ENCODE measurements at places on chromosomes 7 and 10.
A peak's percentile ranks its signal among the peaks of the same experiment; 100 is the strongest.

DNA sequence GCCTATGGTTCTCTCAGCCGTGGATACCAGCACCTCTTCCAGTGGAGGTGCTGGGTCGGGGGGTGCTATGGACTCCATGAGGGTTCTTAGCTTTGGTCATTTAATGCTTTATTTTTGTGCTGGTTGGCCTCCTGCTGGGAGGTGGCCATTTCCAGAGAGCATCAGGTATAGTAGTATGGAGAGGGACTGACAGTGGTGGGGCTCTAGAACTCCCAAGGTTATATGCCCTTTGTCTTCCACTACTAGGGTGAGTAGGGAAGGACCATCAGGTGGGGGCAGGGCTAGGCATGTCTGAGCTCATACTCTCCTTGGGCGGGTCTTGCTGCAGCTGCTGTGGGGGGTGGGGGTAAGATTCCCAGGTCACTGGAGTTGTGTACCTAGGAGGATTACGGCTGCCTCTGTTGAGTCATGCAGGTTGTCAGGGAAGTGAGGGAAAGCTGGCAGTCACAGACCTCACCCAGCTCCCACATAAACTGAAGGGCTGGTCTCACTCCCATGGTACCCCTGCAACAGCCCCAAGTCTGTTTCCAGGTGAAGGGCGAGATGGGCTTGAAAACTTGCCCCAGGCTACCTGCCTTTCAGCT, 763.2 kb upstream of the LRRTM3 start:
- no peak for DNase-seq

- no peak for DNase-seq
These were observed 725.8 kb downstream of the PARD3 start for GRCh38 chr10:34089253-34089652.

GRCh38 chr10:48279081-48279751, 4.7 kb upstream of the FRMPD2 start:
- DNase-seq, result no peak

DNA sequence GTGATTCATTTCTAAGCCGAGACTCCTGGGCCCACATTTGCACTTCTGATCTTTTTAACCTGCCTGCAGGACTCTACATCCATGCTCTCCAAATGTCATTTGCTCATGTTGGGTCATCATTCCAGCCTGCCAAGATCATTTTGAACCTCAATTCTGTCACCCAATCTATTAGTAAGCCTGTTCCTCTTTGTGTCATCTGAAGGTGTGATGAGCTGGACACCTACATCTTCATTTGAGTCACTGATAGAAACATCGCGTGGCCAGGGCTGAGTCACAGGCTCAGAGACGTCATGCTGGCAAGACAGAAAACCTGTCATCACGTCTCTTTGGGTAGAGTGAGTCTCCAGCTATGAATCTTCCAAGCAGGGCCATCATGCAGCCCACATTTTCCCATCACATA, 65.3 kb upstream of the SLF2 start:
- no peak for DNase-seq

DNA sequence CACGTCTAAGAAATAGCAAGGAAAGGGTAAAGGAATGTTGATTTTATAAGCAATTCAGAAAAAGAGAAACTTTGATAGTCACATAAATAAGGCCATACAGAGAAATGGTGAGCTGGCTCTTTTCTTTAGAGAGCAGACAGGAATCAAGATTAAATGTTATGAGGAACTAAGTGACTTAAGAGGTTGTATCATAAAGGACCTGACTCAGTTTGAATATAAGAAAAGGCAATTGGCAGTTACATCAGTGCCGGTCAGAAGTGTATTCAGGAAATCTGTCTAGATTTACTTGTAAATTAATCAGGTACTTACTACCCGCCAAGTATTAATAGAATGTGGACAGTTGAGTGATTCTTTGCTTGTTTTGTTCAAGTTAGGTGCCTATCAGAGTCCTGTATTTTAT, 2.1 kb downstream of the MRPL32 start:
- no peak for DNase-seq

DNA sequence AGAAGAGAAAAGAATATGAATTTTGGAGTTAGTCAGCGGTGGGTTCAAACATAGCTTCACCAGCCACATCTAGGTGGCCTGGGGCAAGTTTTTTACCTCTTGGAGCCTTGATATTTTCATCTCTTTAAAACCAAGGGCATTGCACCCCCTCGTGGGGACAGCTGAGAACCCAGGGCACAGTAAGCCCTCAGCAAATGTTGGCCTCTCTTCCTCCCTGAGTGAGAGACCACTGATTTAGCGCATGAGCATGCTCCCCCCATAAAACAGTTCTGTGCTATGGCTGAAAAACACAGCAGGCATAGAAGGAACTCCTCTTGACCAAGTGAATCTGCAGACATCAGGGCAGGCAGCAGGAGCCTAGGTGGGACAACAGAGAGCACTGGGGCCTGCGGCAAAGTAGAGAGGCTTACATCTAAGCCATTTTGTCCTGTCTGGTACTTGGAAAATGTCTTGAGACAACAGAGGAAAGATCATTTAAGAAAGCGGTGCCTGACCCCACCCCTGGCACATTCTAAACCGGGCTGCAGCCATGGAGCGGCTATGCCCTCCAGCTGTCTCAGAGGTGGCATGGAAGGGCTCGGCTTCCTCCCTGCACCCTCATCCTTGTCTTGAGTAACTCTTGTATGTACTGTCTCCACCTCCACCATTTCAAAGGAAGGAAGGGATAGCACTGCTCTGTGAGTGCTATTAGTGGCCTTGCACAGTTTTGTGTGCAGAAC, 94.7 kb downstream of the ARHGAP22 start:
- DNase-seq, result peak; percentile 15

- DNase-seq, result no peak
These were observed 126.1 kb upstream of the AGR3 start for GRCh38 chr7:17007841-17008240.

DNA sequence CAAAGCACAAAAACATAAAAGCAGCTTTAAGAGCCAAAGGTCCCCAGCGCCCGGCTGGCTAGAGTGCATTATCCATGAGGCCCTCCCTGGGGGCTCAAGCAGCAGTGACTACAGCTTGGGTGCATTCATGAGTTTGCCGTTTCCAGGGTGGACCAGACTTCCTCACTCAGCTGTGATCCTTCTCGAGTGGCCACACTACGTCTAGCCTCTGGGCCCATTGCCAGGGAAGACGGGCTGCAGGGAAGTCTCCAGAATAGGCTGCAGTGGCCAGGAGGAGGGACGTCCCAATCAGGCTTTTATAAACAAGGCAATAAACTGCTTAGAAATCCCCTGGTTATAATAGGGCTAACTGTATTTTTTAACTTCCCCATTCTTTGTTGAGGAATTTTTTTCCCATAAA, 89.4 kb upstream of the C1QL3 start:
- no peak for DNase-seq

DNA sequence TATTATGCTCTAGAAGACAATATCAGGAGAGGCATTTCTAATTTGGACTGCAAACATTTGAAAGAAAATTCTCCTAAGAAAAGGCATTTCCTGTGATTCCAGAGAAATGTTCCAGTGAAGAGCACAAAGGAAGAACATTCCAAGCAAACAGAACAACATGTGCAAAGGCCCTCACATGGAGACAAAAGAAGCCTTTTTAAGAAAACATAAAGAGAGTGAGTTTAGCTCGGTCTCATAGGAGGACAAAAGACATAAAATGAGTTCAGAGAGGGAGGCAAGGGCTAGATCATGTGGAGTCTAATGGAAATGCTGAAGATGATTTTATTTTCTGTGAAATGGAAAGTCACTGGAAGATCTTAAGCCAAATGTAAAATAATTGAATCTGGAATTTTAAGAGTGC, 269.8 kb upstream of the HGF start:
- DNase-seq, result no peak

DNA sequence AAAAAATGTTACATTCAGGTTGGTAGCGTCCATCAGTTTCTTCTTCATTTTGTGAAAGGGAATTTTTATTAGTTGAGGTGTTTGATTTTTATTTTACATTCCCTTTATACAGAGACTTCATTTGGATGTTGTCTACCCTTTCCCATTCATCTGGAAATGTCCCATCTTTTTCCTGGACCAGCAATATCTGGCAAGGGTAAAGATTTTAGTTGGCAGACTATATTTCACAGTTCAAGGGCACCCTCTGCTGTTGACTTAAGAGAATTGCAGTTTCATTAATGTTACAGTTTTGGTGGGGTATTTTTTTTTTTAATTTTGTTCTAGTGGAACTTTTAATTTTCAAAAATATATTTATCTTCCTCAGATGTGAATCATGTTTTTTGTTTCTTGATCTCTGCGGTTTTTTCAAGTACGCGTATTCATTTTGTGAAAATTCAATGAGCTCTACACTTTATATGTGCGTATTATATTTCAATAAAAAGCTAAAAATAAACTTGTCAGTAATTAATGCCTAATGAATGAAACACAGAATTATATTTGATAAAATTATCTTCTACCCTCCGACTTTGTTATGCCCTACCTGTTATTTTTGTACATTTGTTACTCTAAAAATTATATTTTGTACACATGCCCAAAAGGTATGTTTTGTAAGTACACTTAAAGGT, 97.9 kb upstream of the KLF14 start:
- DNase-seq, result peak; percentile 69

DNA sequence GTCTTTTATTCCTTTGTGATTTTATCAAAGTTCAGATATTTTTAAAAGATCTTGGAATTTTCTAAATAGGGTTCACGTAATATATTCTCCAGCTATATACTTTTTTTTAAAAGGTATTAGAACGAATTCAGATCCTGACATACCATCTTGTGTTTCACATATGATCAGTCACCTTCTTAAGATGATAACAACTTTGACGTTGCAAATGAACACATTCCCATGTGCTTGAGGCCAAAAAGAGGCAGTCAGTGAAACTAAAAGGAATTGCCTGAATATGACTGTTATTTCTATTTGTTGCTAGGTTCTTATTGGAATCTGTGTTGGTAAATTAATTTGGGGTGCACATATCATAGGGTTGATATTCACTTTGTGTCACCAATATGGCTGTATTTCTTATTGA, 310.1 kb downstream of the MDFIC start:
- DNase-seq, result no peak

DNA sequence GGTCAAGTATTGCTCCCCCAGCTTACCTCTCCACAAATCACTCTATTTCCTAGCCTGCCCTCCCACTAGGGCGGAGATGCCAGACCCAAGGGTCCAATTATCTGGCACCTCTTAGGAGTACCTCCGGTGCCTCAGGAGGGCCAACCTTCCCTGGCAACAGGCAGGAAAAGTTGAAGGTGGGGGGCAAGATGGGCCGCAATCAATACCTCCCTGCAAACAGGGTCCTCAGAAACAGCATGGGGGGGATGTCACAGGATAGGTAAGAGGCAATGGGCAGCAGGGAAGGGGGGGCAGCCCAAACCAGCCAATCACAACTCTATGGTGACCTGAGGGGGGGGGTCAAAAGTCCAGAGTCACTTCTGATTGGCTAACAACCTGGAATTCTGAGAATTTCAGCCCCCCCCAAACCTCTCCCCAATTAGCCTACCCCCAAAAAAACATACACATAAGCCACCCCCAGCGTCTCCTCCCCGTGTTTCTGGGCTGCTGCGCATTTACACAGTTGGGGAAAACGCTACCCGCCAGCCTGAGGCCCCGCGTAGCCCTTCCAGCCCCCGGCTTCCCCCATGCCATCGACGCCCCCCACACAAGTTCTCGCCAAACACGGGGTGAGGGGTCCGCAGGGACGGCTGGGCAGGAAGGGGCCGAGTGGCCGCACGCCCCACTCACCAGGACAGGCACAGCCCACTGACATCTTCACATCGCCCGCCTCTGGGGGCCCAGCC, 589 bp downstream of the LDB1 start:
- DNase-seq, result peak; percentile 81

DNA sequence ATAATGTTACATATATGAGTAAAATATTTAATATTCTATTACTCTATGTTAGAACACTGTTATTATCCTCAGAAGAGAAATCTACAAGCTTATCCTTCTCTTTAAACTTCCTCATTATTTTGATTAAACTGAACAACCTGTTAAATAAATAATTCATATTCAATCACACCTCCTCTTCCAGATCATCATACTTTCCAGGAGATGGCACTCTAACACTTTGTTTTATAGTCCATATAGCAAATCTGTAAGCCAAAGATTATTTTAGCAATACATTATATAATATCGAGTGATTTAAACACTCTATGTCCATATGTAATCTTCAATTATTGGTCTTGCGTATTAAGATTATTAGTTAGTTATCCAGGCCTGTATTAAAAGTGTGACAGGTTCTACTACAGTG, 694.1 kb downstream of the ANKRD7 start:
- peak; percentile 12 for DNase-seq

GRCh38 chr10:95434583-95434982, 126.6 kb downstream of the SORBS1 start:
- DNase-seq, result no peak

DNA sequence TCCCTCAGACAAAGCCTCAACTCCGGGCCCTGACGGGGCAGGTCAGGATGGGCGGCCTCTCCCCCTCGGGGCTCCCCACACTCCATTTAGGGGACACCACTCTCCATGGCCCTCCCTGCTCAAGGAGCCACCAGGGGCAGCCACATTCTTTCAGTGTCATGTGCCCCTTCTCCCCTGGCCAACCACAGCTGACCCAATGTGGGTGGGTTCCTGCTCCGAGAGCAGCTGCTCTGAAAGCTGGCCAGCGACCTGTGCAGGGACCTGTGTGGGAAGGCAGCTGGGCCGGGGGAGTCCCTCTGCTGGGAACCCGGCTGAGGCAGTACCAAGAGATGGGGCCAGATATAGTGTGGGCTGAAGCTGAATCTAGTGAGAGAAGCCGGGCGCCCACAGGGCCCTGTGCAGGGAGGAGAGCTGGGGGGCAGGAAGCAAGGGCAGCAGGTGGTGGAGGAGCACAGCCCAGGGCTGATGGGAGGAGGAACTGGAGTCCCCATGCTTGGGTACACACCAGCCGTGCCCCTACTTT, 40.6 kb upstream of the NPFFR1 start:
- DNase-seq, result no peak

- DNase-seq, result no peak
These were observed 123.8 kb upstream of the STARD3NL start for GRCh38 chr7:38054199-38054598.

GRCh38 chr7:148084138-148084537, 506.4 kb upstream of the C7orf33 start:
- peak; percentile 12 for DNase-seq

DNA sequence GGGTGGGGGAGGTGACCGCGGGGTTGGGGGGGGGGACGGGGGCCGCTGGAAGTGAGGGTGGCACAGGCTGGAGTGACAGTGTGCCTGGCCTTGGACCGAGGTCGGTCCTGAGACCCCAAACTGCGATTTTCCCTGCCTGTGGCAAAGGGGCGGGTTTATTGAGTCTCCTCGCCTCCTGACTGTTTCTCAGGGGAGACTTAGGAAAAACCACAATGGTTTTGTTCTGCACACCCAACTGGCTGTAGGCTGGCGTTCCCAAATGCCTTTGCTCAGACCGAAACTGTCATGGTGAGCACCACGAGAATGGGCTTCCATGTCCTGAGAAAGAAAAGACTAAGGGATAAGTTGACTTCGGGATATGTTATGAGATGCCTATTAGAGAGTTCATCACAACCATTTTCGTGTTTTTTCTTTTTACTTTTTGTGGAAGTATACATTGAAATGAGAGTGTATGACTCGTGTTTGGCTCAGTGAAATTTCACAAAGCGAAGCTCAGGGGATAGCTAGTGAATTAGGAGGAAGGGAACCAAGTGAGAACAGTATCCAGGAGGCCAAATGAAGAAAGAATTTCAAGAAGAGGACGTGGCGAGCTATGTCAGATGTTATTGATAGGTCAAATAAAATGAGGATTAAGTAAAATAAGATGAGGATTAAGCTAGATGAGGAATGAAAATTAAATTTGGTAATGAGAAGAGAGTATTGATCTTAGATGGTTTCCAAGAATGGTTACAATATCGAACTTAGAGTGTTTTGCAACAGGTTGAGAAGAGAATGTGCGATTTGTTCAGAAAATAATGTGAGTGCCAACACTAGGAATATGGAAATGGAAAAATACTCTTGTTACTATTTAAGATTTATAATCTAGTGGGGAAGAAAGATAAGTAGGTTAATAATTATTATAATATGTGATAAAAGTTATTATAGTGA, 918 bp downstream of the NET1 start:
- DNase-seq, result peak; percentile 56
